CD4-positive, alpha-beta T cell treated with Interleukin-1 beta for 1 hour (primary cell): ENCODE measurements at places on chromosomes 7 and 10.

DNA sequence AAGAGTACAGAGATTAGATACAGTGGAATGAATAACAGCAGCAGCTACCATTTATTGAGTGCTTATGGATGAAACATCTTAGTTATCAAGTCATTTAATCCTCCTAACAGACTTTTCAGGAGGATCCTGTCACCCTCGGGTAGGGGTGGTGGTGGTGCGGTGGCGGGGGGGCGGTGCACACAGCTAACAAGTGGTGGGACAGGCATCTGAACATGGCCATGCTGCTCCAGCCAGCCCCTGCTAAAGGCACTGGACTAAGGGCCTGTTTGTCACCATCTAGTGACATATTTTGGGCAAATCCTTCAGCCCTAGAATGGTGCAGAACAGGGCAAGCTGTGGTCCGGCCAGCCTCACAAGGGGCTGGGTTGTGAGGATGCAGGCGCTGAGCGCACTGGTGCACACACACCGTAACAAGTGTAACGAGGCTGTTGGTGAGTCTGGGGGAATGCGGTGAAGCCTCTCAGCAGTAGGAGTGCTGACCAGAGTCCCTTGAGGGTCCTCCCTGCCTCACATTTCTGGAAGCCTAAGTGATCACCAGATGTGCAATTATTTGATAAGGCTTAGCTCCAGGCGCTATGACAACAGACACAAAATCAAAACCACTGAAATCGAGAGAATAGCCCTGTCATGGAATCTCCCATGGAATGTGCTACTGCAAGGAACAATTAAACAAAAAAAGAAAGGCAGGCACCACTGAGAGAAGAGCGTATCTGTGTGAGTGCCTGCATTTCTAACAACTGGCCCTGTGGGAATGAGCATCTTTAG is 102.2 kb downstream of the RNF216 start:
- DNase-seq, result no peak

- DNase-seq, result no peak
Observed at GRCh38 chr10:27658788-27659187, 86.8 kb downstream of the MKX start.

DNA sequence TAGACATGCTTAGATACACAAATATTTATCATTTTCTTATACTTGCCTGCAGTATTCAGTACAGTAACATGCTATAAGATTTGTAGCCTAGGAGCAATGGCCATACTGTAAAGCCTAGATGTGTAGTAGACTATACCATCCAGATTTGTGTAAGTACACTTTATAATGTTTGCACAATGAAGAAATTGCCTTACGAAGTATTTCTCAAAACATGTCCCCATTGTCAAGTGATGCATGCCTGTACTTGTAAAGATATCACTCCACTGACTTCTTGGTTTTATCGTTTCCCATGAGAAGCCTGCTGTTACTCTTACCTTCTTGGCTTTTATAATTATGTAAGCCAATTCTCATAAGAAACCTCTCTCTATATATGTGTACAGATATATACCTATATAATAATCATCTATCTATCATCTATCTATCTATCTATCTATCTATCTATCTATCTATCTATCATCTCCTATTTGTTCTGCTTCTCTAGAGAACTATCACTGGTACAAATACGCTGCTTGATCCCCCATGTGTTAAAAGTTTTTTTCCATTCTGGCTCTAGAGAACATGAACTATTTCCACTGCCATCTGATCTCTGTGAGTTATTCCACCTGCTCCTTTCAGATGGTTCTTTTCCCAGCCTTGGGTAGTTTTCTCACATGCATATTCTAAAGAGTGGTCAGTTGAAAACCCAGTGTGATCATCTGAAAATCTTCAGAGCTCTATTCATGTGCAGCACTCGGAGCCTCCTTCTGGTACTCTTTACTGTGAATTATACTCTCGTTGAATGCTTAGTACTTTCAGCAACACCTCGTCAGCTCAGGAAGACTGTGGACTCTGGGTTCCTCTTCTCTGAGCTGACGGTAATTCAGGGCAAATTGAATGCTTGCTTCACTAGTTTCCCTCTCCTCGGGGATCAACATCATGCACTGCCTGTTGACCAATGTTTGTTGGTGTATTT is 14.5 kb upstream of the VCL start:
- DNase-seq, result no peak

GRCh38 chr10:95466436-95466835 is 94.7 kb downstream of the SORBS1 start:
- DNase-seq, result no peak

DNA sequence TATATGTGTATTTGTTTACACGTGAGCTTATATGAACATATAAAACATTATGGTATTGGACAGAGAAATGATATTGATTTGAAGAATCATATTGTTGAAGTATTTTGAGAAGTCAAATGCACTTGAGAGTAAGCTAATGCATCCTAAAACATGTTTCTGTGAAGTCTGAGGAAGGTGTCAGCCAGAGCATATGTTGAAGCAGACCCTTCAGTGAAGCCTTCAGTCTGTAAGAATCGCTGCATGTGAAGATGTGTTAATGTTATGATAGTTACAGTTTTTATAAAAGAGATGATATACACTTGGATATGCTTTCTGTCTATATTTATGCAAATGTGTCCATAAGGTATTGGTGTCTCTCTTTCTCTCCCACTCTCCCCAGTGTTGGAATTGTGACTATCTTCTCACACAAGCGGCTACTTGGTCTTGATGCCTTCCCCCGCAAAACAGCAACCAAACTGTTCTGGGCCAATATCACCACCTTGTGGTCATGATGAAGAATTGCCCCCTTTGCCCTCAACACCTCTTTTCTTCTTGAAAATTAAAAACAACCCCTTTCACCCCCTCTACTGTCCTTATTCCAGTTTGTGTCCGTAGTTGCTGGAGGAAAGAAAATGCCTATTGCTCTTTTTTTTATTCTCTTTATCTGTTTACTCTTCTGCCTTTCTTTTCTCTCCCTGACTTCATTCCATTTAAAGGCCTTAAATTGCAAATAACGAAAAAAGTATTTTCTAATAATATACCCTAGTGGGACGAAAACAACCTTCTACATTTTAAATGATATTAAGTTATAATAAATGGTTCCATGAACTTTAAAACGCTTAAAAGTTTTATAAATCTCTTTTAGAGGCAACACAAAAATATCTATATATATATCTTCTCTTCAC is 64.9 kb downstream of the IKZF1 start:
- DNase-seq, result peak; percentile 70

- DNase-seq, result no peak
Observed at GRCh38 chr10:79273604-79274003, 73.7 kb upstream of the PPIF start.

GRCh38 chr10:47047577-47048525 is 136.6 kb downstream of the PTPN20 start:
- peak; percentile 62 for DNase-seq

GRCh38 chr10:89029785-89030437 is 39.3 kb downstream of the FAS start:
- peak; percentile 72 for DNase-seq

- peak; percentile 35 for DNase-seq
Observed at GRCh38 chr7:85023066-85023712, 163.7 kb downstream of the SEMA3D start.

GRCh38 chr7:23700046-23700445 is 10.0 kb upstream of the STK31 start:
- no peak for DNase-seq

DNA sequence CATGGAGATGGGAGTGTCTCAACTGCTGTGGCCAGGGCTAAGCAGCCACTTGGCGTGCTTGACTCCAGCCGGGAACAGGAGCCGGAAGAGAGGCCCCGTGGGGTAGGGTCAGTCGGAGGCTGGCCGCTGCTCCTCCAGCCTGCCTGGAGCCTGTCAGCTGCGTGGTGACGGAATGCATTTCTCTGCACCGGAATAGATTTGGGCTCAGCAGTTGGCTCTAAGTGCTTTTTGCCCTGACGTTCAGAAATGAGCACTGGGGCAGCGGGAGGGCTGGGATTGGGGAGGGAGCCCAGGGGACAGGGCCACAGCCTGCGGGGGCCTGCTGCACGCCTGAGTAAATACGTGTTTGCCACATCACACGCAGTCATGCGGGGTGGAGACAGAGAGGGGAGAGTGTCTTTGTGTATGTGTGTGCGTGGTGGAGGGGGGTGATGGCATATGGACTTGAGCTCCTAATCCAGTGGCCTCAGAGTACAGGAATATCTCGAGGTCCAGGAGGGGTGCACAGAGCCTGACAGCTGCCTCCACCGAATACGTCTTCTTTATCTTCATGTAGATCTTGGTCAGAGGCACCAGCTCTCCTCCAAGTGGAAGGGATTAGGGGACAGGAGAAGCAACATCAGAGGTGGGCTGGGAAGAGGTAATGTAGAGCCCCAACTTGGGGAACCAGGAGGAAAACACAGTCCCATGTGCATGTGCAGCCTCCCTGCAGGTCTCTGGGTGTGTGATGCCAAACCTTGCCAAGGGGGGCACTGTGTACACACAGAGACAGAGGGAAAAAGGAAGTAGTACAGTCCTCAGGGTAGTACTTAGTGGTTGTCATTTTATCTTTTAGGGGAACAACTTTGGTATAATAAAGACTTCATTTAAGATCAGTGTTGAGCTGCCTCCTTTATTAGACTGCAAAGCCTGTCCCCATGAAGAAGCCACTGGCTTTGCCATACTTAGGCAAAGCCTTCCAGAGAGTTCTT is 151.4 kb downstream of the CDH23 start:
- DNase-seq, result no peak

- DNase-seq, result no peak
Observed at GRCh38 chr10:15200626-15201025, 32.1 kb upstream of the NMT2 start.

DNA sequence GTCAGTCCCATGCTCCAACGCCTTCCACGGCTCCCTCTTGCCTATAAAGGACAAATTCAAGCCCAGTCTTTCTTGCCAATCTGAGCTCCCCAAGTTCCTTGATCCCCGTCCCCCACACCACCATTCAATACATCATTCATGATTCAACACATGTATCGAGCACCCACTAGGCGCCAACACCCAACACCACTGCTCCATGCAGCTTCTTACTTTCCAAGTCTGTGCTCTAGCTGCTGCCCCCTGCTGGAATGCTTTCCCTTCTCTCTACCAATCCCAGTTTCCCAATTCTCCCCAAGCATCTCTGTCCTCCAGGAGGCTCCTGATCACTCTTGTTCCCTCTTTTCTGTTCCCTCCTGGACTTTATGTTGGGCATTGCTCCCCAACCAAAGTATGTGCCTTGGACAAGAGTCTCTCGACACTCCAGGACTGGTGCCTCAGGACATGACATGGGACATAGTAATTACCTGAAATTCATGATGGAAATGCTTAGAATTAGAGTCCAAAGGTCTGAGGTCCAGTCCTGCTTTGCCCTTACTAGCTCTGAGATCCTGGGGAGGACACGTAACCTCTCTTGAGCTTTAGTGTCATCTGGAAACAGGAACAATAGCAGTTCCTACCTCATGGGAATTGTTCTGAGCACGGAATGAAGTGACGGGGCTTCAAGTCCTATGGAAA is 172.7 kb downstream of the NEURL1 start:
- no peak for DNase-seq

- DNase-seq, result no peak
Observed at GRCh38 chr10:2225609-2226008, 488.3 kb upstream of the ADARB2 start.

GRCh38 chr10:3178042-3178441 is 5.5 kb upstream of the PITRM1 start:
- DNase-seq, result no peak

GRCh38 chr10:110498982-110499795 is 1.5 kb downstream of the DUSP5 start:
- DNase-seq, result peak; percentile 60

GRCh38 chr10:53638006-53638405 is 865.4 kb upstream of the MBL2 start:
- no peak for DNase-seq
